ENCODE measurements at places on chromosomes 2 and 18. TPM values are rescaled to one million over a fixed set of nuclear protein-coding genes. Genes with fewer than 3 reads are reported as not detected.

- DNase-seq: no peak
Measured at GRCh38 chr2:86584151-86584913, 21.1 kb upstream of the CHMP3 start.

DHRS9 gene
- 160 TPM for total RNA-seq

GPR35 gene
- total RNA-seq: 132 TPM

- DNase-seq: no peak
Measured at GRCh38 chr2:120999377-121000097, 263.9 kb downstream of the GLI2 start.

DNA sequence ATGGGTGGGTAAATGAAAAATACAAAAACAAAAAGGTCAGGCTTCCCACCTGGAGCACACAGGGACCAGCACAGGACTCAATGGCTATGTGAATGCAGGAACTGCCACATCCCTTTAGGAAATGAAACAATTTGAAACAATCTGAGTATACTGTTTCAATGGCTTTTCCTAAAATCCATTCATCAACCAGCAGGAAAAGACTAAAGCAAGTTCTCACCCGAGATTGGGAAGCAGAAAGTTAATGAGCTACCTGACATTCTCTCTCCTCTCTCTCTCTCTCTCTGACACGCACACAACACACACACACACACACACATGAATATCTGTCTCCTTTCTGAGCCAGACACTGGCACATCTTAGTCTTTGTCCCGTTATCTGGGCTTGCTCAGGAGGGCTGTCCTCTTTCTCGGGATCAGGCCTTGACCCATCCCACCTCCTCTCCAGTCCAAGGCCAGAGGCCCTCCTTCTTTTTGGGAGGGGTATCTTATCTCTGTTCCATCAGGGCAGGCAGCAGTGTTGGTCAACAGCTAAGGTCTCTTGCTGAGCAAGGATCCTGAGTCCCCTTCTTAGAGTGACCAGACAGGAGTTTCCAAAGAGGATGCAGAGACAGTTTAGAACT lies 11.6 kb upstream of the LRRFIP1 start:
- no peak for DNase-seq

- peak; percentile 91 for DNase-seq
Measured at GRCh38 chr2:218367415-218368149, 10.9 kb downstream of the CATIP start.

PLEKHH2 gene
- total RNA-seq: 4.1 TPM

All from mucosa of descending colon (tissue), 3 donors.